ENCODE measurements at places on chromosomes 1 and 21.

- DNase-seq: peak; percentile 37
These were observed 30.6 kb upstream of the CTPS1 start for GRCh38 chr1:40948741-40949443.

- DNase-seq: peak; percentile 42
These were observed 57.9 kb upstream of the FMOD start for GRCh38 chr1:203408486-203409481.

DNA sequence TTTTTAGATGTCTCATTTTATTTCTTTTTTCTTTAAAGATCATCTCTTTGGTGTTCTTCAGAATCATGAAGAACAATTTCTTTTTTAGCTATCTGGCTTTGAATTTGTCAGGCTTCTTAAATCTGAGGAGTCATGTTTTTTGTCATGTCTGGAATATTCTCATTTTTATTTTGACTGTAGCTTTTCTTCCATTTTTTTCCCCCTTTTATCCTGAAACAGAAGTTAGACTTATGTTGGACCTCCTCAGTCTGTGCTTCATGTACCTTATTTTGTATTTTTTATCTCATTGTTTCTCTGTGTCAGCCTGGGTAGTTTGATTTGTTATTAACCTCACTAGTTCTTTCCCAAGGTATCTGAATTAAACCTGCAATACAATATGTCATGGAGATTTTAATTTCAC lies 319.2 kb upstream of the ADGRL4 start:
- DNase-seq: no peak

DNA sequence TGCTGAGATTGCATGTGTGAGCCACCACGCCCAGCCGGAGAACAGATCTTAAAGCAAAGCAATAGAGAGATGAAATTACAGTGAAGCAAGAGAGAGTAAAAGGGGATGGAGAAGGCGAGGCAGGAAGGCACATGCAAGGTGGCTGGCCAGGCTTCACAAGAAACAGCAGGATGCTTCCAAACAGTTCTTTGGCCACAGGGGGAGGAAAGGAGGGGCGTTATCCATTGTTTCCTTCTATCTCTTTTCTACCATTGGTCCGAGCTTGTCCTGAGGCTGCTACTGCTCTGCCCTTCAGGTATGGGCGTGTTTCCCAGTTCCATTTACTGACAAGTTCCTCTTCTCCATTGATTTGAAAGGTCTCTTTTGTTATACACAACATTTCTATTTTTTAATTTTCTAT lies 33.7 kb upstream of the PARP1 start:
- no peak for DNase-seq

- DNase-seq: no peak
These were observed 838.2 kb upstream of the RGS18 start for GRCh38 chr1:191320062-191320461.

- no peak for DNase-seq
These were observed 15.7 kb downstream of the BTBD8 start for GRCh38 chr1:92095874-92096273.

GRCh38 chr1:111227434-111227833 lies at the start of gene CHI3L2:
TSS of gene CHI3L2 (plus strand) at chr1:111227713. CDS start at chr1:111227730, 17 bp downstream.
- no peak for DNase-seq

DNA sequence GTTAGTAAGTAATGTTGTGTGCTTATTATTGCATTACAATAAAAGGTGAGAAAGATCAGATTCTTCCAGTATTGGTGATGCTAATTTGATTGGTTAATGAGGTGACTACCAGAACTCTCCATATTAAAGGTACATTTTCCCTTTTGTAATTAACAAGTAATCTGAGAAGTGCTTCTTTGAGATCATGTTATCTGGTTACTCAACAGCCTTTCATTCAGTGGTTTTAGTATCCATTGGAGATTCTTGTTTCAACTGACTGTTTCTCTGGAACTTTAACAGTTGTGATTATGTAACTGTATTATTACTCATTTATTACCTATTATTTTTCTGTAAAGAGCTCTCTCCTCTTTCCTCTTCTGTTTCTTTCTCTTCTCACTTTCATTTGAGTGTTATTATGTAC lies 86.7 kb downstream of the PEX14 start:
- peak; percentile 21 for DNase-seq

DNA sequence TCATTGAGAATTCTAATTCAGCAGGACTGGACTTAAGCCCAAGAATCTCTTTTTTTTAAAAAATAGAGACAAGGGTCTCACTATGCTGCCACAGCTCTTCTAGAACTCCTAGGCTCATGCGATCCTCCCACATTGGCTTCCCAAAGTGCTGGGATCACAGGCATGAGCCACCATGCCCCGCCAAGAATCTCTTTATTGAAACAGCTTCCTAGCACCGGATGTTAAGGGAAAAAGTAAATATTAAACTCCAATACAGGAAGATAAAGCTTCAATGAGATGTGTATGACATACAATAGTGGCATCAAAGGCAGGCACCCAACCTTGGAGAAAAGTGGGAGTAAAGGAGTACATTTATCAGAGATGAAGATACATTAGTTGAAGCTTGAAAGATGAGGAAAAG lies 25.5 kb downstream of the PUM1 start:
- no peak for DNase-seq

DNA sequence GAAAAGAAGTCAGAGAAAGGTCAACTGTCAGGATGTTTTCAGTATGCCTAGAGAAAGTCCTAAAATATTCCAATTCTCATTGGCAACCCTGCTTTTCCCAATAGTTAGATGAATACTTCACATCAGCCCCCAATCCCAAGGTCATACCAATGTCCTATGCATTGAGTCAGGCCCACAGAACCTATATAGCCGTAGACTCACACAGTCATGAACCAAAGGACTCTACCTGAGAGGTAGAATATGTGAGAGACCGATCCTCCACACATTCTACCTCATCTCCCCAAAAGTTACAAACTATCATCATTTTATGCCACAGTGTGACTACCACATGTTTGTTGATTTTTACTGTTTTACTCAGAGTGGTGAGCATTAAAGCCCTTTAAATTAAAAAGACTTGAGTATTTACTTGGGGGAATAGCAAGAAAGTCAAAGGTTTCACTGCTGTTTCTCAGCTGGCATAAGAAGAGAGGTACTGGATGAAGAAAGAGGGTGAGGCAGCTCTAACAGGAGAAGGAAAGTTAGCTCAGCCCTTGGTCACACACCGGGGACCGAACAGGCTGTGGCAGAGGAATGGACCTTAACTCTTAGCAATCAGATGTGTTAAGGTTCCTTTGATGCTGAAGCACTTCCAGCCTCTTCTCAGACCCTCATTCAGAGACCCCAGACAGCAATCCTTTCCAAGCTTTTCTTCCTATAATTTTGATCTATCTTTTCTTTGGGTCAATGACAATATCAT lies 937 bp downstream of the CD48 start:
- no peak for DNase-seq

DNA sequence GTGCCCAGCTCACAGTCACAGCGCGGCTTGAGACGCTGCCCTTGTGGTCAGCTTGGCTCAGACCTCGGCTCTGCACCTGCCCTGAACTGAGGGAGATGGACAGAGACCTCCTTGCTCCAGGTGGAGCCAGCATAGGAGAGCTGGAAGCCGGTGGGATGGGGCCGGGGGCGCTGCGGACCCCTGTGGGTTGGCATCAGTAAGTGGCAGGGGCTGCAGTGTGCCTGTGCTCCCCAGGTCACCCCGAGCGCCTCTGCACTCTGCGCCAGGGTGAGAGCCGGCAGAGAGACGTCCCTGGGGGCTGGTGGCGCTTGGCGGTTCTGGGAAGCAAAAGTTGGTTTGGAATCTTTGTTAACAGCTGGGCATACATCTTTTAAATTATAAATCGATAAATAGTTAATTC lies 105.6 kb upstream of the TTC34 start:
- DNase-seq: no peak

- DNase-seq: no peak
These were observed 24.6 kb downstream of the MAPKAPK2 start for GRCh38 chr1:206709322-206709721.

- DNase-seq: no peak
These were observed 697 bp downstream of the AGO3 start for GRCh38 chr1:35931446-35932157.

DNA sequence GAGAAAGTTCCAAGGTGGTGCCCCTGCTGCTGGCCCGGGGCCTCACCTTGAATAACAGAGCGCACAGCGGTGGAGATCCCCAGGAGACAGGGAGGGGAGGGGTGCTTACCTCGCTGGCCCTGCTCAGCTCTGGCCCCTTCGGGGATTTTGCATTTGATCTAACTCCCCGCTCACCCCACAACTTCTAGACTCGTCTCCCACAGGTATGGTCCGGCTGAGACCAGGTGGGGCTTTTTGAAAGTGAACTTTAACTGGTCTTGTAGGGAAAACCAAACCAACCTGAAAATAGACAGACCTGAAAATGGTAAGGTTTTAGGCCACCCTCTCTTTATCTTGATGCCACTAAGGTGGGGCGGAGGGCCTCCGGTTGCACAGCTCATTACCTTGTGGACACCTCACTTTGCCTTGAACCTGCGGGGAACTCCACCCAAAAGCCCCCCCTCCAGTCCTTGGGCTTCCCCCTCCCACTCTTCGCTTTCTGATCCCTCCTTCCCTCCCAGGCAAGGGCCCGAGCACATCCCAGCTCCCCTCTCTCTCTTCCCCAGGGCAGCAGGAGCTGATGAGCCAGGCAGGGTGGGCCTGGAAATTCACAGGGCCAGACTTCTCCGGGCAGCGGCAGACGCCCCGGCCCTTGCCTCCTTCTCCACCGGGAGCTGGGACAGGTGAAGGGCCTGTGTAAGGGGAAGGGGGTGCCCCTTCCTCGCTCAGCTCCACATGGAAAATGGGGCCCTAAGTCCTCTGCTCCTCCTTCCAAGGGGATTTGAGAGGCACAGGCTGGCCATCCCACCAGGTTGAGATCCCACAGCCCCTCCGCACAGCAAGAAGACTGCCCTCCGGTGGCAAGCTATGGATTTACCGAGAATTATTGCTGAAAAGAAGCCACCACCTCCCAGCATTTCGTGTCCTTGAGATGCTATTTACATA lies 16.1 kb downstream of the TNFRSF8 start:
- no peak for DNase-seq

DNA sequence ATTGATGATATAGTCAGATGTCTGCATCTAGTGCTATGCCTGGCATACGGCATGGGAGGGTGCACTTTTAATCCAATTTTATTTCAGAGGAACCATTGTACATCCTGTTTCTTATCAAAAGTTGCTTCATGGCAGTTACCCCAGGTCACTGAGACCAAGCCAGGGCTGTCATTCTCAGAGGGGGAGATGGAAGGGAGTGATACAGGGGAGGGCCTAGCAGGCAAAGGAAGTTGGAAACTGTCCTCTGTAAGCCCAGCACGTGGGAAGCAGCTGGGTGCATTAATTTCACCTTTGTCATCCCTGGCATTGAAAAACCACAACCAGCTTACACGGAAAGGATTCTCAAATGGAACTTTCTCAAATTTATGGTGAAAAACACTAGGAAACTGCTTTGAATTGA lies 458.7 kb upstream of the ADAMTS5 start:
- peak; percentile 83 for DNase-seq

DNA sequence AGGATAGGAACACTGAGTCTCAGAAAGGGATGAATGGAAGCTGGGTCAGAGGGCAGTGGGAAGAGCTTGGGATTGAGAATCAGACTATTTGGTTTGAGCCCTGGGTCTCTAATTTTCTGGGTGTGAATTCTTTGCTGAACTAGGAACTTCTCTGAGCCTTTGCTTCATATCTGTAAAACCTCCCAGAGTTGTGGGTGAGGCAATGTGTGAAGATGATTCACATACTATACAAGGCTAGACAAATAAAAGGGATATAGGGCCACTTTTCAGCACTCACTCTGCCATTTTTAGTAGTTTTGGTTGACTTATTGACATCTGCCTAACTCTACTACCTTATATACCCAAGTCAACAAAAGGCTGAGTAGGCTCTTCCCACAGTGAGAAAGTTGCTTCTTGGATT lies 77.7 kb upstream of the JUN start:
- DNase-seq: no peak

GRCh38 chr21:37737507-37737906 lies 178.8 kb downstream of the KCNJ6 start:
- DNase-seq: no peak

DNA sequence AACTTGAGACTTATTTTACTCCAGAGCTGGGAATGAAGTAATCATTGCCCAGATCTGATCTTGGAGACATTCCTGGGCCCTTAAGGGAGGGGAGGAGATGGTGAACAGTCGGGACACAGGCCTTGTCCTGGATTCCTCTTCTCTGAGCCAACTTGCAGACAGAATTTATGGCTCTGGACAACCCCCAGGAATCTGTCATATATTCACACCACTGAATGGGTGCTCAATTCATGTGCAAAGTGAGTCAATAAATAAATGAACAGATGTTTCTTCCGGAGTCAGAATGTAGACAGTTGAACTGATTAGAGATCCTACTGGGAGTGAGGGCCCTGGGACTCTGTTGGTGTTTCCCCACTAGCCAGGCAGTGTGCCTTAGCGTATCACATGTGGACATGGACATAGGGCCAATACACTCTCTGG lies 2.6 kb downstream of the TUFT1 start:
- peak; percentile 93 for DNase-seq

DNA sequence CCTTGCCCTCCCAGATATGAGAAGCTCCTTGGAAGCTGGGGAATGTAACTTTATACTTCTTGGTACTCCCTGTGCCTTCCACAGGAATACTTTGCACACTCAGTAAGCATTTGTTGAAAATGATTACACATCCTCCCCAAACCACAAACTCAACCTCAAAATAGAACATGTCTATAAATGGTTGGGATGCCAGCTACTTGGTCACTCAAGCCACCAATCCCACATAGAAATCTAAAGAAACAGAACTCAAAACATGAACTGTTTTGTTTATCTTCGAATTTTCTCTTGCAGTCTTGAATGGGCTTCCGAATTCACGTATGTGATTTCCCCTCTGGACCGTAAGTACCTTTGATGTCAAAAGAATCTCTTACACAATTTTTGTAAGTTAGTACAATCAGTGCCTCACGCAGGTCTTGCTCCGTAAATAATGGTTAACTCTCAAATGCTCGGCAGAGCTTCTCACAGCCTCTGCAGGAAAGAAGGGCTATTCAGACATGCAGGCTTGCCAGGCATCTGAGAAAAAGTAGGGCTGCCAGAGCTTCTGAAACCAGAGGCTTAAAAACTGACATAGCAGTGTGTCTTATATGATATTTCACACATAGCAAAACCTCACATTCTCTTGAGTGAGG lies 26.9 kb downstream of the SORT1 start:
- peak; percentile 80 for DNase-seq

GRCh38 chr1:228178737-228179684 lies 13.4 kb downstream of the IBA57 start:
- no peak for DNase-seq

- peak; percentile 32 for DNase-seq
These were observed 448.0 kb downstream of the KCNT2 start for GRCh38 chr1:196160066-196160795.

All from GM04503 (cell line).